ENCODE measurements at places on chromosomes 11 and 22. TPM values are rescaled to one million over a fixed set of nuclear protein-coding genes. Genes with fewer than 3 reads are reported as not detected.

DNA sequence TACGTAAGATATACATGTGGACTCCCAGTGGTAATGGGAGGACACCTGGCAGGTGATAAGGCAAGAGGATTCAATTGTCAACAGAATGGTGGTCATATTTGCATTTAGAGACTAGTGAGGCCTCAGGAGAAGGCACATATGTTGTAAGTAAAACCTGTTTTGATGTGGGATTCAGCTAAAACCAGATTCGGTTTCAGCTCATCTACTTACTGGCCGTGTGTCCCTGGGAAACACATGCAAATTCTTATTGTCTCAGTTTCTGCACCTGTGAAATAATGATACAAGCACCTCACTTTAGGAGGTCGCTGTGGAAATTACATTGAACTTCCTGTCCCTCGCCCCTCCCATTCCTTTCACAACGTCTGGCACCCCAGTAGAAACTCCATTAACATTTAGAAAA is 78.9 kb upstream of the FIBIN start:
- H3K36me3 ChIP-seq: no peaks in the 10 kb centered on the region
- H3K4me3 ChIP-seq: no peak overlapping the region
- DNase-seq: no peak
- no peaks in the 10 kb centered on the region for H3K4me1 ChIP-seq

DNA sequence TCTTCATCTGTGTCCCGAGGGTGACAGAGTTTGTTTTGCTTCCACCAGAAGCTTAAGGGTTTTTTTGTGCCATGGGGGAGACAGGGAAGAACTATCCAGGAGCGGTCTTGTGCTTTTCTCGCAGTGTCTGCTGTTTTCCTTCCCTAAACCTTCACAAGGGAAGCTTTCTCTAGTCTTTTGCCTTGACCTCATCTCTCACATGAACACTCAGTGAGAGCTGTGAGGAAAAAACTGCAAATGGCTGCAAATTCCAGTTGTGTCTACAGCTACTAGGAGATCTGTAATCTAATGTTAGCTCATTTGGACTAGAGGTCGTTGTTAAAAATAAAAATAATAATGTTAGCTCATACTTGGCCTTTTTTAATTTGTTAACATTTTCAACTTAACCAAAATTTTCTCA is 264.7 kb upstream of the SESN3 start:
- no peaks in the 10 kb centered on the region for H3K27me3 ChIP-seq
- H3K4me1 ChIP-seq: peaks cover 11% of the 10 kb centered on the region
- DNase-seq: no peak
- no peak overlapping the region for H3K27ac ChIP-seq
- no peak overlapping the region for H3K4me3 ChIP-seq

- no peaks in the 10 kb centered on the region for H3K27me3 ChIP-seq
- H3K36me3 ChIP-seq: no peaks in the 10 kb centered on the region
- no peak for DNase-seq
- no peak overlapping the region for H3K4me3 ChIP-seq
- no peak overlapping the region for H3K27ac ChIP-seq
Measured at GRCh38 chr11:121613724-121614123, 161.0 kb upstream of the SORL1-AS1 start.

GRCh38 chr11:68340784-68341556 is 28.6 kb downstream of the LRP5 start:
- H3K36me3 ChIP-seq: no peaks in the 10 kb centered on the region
- no peak overlapping the region for H3K4me3 ChIP-seq
- H3K27me3 ChIP-seq: no peaks in the 10 kb centered on the region
- peaks cover 30% of the 10 kb centered on the region for H3K4me1 ChIP-seq
- no peak overlapping the region for H3K27ac ChIP-seq

GRCh38 chr22:34975721-34976120 is 90.2 kb upstream of the ISX start:
- no peak overlapping the region for H3K4me3 ChIP-seq
- no peak for DNase-seq
- H3K27ac ChIP-seq: no peak overlapping the region
- H3K36me3 ChIP-seq: no peaks in the 10 kb centered on the region

DNA sequence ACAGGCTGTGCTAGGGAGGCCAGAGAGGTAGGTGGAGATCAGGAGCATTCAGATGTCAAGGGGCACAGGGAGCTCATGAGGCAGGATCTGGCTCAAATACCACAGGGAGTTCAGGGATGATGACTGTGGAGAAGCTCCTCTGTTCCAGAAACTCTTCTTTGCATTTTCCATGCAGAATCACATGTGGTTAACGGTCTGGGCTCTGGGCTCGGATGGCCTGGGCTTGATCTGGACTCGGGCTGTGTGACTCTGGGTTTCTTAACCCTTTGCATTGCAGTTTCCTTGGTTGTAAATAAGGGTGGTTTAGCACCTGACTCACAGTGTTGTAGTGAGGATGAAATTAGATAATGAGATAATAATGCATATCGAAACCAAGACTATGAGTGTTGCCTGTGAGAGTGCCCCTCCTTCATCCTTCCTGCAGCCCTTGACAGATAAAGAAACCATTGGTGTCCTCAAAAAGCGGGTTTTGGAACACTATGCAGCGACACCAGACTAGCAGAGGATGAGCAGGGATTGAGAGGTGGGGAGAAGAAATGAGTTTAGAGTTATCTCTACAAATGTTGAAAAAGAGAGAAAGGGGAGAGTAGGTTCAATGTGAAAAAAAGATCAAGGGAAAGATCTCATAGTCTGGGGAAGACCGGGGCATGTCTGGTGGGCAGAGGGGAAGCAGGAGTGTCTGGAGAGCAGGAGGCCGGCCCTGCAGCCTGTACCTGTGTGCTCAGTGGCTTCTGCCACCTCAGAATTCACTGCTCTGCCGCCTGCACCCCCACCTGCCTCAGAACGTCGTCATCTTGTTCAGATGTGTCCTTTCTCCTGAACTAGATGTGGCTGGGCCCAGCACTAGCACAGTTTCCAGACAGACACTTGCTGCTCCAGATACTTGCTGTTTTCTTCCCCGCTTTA is 197.8 kb upstream of the SORL1-AS1 start:
- no peak overlapping the region for H3K27ac ChIP-seq
- H3K4me1 ChIP-seq: peaks cover 4% of the 10 kb centered on the region
- H3K27me3 ChIP-seq: no peaks in the 10 kb centered on the region
- H3K4me3 ChIP-seq: no peak overlapping the region

DNA sequence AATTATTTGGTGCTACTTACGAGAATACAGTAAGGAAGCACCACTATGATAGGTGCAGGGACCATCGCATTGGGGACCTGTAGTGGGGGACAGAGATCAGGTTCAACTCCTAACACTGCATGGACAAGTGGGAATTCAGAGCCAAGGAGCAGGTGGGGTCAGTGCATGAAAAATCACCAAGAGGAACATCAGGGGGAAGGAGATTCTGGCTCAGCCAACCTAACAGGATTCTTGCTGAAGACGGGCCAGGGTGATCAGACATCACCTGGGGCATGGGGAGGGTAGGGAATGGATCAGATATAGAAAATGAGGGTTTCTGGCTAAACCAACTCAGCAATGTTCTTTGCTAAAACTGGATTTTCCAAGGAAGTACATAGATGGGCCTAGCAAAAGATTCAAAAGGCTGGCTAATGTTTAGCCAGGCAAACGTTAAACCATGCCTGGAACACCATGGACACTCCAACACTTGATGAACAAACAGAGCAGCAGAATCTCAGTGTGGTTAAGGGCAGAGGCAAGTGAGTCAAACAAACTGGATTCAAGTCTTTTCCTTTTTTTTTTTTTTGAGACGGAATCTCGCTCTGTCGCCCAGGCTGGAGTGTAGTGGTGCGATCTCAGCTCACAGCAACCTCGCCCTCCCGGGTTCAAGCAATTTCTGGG is 70.0 kb downstream of the MICAL3 start:
- H3K4me1 ChIP-seq: no peaks in the 10 kb centered on the region
- no peaks in the 10 kb centered on the region for H3K27me3 ChIP-seq
- H3K4me3 ChIP-seq: no peak overlapping the region

DNA sequence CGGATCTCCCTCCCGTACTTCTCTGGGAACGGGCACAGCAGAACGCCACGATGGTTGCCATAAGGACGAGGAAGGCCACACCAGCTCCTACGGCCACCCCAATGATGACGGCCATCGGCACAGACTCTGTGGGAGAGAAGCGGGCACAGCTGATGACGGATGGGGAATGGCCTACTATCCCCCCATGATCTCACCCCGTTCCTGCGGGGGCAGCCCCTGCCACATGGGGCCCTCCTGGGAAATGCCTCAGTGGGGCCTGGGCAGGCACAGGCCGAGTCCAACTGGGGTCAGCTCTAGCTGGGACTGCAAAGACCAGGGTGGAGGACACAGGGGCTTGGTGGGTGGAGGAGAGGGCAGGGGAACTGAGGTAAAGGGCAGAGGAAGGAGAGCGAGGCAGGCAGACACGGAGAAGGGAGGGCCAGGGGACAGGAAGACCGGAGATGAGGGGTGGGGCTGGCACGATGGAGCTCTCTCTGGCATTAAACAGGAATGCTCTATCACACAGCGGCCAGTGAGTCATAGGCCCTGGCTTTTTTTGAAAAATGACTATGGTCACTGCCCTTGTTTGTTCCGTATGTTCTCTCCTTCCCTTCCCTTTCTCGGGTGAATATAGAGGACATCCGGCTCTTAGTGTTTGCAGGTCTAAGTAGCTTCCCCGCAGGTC is 76.0 kb downstream of the ST3GAL4 start:
- peaks cover 16% of the 10 kb centered on the region for H3K4me1 ChIP-seq
- peak; percentile 69 for DNase-seq
- no peak overlapping the region for H3K4me3 ChIP-seq

- no peak overlapping the region for H3K4me3 ChIP-seq
- no peak overlapping the region for H3K27ac ChIP-seq
- DNase-seq: no peak
- H3K27me3 ChIP-seq: peaks cover 10% of the 10 kb centered on the region
- H3K36me3 ChIP-seq: no peaks in the 10 kb centered on the region
Measured at GRCh38 chr11:20611892-20612291, 12.5 kb downstream of the SLC6A5 start.

DNA sequence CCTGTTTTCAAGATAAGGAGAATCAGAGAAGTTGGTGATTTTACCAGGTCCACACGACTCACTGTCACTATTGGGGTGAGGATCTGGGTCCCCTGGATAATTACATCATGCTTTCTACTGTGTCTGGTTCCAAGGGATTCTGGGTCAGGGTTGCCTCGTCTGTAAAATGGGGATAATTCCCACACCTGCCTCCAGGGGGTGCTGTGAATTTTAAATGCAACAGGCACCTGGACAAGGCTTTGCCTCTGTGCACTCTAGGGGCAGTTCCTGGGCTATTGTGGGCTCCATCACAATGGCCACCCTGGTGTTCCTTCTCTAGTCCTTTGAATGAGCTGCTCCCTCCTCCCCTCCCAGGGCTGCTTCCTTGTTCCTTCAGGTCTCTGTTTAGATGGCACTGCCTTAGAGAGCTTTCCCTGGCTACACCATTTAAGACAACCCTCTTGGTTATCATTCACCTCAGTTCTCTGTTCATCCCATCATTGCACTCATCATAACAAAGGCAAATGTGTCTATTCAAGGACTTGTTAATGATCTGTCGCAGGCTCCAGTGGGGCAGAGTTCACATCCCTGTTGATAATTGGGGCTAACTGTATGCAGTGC is 178.6 kb downstream of the MIAT start:
- peak; percentile 40 for DNase-seq
- H3K4me3 ChIP-seq: no peak overlapping the region
- no peaks in the 10 kb centered on the region for H3K27me3 ChIP-seq
- H3K27ac ChIP-seq: no peak overlapping the region

DNA sequence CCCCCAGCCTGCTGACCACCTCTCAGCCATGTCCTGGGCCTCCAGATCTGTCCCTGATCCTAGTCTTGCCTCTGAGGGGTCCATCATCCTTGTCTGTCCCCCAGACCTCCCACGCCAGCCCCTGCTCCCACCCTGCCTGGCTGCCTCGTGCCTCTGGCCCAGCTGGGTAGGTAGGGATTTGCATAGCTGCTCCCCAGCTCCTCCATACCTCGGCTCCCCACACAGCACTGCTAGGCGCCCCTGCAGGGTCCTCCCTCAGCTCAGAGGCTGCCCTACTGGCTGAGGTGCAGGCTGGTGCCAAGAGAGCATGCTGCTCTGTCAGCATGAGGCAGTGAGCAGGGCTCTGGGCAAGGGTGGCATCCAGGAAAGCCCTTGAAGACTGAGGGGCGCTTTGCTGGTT is 47.7 kb downstream of the NFAM1 start:
- H3K36me3 ChIP-seq: no peaks in the 10 kb centered on the region
- no peak overlapping the region for H3K4me3 ChIP-seq
- H3K4me1 ChIP-seq: no peaks in the 10 kb centered on the region
- no peak overlapping the region for H3K27ac ChIP-seq
- H3K27me3 ChIP-seq: no peaks in the 10 kb centered on the region

DNA sequence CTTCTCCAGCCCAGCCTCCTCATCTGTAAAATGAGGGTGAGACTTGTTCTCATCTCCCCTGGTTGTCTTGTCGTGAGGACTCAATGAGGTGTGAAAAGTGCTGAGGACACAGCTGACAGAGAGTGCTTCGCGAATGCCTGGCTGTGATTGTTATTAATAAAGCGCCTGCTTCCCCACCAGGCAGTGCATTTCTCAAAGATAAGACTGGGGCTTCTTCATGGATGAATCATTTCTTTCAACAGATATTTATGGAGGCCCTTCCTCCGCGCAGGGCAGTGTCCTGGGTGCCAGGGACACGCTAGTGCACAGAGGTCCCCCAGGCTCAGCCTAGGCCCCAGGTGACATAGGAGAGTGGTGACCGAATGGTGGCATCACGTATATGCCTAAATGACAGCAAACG is 34.3 kb upstream of the SHISAL1 start:
- H3K36me3 ChIP-seq: no peaks in the 10 kb centered on the region
- no peak for DNase-seq
- H3K4me3 ChIP-seq: no peak overlapping the region
- H3K4me1 ChIP-seq: peaks cover 14% of the 10 kb centered on the region
- no peaks in the 10 kb centered on the region for H3K27me3 ChIP-seq

DNA sequence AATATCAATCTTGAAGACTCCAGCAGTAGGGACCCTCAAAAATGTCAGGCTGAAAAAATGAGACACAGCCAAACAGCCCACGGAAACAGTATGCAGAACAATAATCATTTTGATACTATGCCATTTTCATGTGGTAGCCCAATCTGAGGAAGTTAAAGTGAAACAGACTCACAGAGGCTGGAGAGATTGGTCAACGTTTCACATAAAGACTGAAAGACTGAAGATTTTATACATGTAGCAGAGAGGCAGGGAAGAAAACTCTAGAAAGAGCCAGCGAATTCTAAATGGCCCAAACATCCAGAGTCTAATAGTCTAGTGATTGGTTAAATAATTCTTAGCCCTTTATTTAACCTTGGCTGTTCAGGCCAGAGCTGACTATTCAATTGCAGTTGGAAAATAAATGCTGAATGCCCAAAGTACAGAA is 49.4 kb downstream of the MAML2 start:
- H3K4me3 ChIP-seq: no peak overlapping the region
- no peak for DNase-seq
- H3K4me1 ChIP-seq: 0 out of 2 replicates have a peak, but pooled peaks cover 9% of the 10 kb centered on the region
- no peak overlapping the region for H3K27ac ChIP-seq
- H3K36me3 ChIP-seq: no peaks in the 10 kb centered on the region

TRIM49 gene
- total RNA-seq: not detected

DSCAML1 gene
- total RNA-seq: not detected

SERPIND1 gene
- total RNA-seq: not detected

MMP1 gene
- 0.29 TPM for total RNA-seq

MCHR1 gene
- not detected for total RNA-seq

CRYAB gene
- 3.1 TPM for total RNA-seq

PYGM gene
- total RNA-seq: not detected

MRGPRX4 gene
- not detected for total RNA-seq

Data from SJSA1 (cell line).